ENCODE measurements at places on chromosomes 1 and 21.

DNA sequence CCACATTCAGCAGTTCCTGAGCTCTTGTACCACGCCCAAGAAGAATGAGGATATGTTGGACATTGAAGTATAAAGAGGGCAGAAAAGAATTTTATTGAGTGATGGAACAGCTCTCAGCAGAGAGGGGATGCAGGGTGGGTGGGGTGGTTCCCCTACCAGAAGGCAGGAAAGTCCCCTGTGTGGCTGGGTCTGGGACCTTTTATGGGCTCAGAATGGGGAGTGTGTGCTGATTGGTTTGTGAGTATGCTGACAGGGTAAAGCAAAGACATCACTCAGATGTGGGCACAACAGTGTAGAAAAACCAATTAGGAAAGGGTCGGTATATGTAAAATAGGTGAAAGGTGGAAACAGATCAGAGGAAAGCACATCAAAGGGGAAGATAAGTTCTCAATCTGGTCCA, 62.2 kb downstream of the SGIP1 start:
- no peak for DNase-seq

- DNase-seq, result no peak
Observed at GRCh38 chr1:158025576-158026230, 32.3 kb downstream of the KIRREL1 start.

GRCh38 chr1:145871994-145872924, 13.4 kb upstream of the PIAS3 start:
- DNase-seq, result peak; percentile 71

GRCh38 chr1:216922406-216922805, 199.2 kb upstream of the ESRRG start:
- no peak for DNase-seq

DNA sequence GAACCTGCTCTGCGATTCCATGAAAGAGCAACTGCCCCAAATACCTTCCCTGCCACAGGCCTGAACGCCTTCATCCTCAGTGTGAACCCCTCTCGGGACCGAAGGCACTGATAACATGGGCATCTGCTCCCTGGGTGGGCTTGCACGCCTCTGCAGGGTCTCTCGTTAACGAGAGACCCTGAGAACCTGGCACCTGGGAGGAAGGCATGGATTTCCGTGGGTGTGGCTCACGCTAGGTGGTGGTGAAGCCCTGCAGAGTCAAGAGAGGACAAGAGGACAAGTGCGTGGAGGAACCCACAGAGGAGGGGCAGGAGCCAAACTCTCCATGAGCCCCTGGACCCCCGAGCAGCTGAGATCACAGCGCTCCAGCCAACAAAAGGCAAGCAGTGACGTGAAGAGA, 26.8 kb upstream of the COL6A2 start:
- no peak for DNase-seq

- peak; percentile 61 for DNase-seq
Observed at GRCh38 chr1:155989242-155990004, 11.1 kb upstream of the ARHGEF2 start.

DNA sequence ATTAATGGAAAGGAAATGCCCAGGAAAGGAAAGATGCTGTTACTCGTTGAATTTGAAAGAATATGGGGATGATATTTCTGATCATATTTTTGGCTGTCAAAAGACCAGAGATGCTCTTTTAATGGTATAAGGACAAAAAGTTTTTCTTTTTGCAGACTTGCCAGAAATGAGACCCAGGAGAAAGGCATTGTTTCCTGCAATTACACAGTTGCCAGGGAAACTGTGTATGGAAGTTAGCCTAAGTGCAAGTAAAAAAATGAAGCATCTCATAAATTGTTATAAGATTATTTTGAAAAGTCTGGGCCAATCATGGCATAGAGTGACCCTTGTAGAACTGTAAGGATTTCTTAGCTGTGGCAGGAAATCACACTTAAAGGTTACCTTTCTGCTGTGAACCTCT, 155.7 kb upstream of the BEND5 start:
- no peak for DNase-seq

DNA sequence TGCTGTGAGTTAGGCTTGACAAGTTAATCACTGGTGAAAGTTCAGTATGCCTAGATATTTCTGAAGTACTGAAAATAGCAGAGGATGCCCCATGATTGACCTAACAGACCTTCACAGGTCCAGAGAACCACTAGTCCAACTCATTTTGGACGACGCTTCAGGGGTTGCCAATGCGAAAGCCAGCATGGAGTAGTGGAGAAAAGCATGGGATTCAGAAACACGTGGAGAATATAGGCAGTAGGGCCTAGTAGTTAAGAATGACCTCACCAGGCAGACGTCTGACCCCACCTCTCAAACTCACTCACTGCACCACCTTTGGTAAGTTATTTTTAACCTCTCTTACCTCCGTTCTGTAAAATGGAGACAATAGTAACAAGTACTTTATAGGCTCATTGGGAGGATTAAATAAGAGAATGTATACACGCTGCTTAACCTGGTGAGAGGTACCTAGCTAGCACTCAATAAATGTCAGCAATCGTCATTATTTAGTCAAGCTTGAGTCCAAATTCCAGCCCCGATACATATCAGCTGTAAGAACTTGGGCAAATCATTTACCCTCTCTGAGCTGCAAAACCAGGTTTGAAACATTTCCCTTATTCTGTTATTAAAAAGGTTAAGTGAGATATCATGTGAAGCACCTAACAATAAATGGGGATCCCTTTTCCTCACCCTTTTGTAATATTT, 13.2 kb downstream of the PLPP3 start:
- no peak for DNase-seq

- DNase-seq, result no peak
Observed at GRCh38 chr1:150207281-150207971, 28.5 kb downstream of the ANP32E start.

Measured in fibroblast of gingiva (primary cell).